ENCODE measurements at places on chromosomes 3 and 15.

DNA sequence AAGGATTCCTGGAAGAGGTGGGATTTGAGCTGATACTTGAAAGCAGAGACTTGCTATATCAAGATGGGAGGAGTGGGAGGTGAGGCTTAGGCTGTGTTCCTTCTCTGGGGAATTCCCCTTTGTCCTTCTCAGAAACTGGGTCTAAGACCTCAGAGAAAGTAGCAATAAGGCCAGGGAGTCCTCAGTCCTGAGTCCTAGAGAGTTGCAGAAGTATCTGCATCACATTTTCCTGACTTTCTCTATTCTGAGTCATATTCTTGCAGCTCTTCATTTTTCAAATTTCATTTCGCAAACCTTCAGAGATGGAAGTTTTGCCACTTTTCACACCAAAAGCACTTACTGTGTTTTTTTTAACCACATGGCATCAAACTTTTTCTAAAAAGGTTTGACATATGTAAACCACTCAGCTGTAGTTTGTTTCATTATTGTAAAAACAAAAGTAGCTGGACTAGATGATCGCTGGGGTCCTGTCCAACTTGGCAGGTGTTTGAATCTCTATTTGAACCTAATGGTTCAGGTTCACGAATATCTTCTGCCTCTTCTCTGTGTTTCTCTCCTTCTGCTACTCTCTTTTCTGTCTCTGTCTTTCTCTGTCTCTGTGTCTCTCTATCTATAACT is 21.3 kb downstream of the COLQ start:
- DNase-seq: no peak

DNA sequence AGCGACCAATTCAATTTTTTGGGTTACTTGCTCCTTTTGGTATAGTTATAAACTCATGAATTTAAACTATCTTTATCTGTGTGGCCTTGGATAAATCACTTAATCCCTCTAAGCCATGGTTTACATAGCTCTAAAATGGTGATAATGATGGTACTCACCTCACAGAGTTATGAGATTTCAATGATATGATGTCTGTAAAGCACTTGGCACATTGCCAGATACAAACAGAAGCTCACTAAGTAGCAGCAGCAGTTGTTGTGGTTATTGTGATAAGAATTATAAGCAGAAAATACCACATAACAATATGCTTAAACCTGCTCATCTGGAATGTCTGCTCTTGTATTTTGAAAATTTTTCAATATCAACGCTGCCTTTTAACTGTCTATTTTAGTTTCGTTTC is 185.1 kb upstream of the SNTN start:
- DNase-seq: no peak

GRCh38 chr3:38141952-38142273 is 3.5 kb downstream of the MYD88 start:
- DNase-seq: no peak

DNA sequence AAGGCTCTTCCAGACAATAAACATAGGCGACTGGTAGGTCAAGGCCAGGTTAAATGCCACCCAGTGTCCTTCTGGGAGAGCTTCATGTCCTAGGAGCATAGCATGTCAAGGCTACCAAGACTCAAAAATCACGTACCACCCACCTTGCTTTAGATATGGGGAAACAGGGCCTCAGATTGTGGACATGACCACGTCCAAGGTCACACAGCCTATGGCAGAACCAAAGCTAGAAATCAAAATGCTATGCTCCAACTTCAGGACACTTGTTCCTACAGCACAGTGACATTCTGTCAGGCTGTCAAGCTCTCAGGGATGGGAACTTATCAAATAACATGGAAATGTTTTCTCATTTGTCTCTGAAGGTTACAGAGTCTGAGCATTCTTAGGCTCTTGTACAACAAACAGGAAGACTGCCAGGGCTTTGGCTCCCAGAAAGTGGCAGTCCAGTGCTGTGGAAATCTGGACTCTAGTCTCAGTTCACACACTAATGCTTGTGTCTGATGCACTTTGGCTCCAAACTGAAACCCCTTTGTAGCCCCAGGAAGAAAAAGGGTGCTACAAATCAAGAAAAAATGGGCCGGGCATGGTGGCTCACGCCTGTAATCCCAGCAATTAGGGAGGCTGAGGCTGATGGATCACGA is 170.4 kb upstream of the LPP start:
- DNase-seq: no peak

- no peak for DNase-seq
Observed at GRCh38 chr15:38610748-38611147, 46.1 kb upstream of the RASGRP1 start.

GRCh38 chr3:168813225-168813802 is 717.6 kb upstream of the GOLIM4 start:
- DNase-seq: no peak
